CD4-positive, alpha-beta T cell treated with Interleukin-17A for 1 hour (primary cell): ENCODE measurements at places on chromosomes 5 and 9.

- no peak for DNase-seq
Measured at GRCh38 chr5:139410993-139411828, 7.3 kb upstream of the SPATA24 start.

GRCh38 chr5:79702606-79703380, 13.2 kb downstream of the CMYA5 start:
- peak; percentile 24 for DNase-seq

DNA sequence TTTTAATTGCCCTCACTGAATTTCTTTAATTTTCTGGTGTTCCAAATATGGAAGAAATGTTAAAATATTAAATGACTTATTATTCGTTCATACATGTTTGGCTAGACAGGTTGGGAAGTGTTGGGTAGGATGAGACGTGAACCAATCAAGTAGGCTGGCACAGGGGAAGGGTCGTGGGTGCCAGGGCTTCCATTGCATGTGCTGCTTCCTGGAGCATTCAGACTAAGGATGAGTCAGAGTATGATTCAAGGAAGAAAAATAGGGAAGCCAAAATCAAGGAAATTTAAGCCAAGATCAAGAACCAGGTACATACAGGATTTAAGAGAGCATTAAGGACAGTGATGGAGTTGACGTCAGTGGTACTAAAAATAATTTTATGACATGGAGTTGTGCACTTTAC, 2068.0 kb downstream of the MAT2B start:
- DNase-seq: no peak

- DNase-seq: no peak
Measured at GRCh38 chr5:109690242-109690974, 681 bp downstream of the MAN2A1 start.

DNA sequence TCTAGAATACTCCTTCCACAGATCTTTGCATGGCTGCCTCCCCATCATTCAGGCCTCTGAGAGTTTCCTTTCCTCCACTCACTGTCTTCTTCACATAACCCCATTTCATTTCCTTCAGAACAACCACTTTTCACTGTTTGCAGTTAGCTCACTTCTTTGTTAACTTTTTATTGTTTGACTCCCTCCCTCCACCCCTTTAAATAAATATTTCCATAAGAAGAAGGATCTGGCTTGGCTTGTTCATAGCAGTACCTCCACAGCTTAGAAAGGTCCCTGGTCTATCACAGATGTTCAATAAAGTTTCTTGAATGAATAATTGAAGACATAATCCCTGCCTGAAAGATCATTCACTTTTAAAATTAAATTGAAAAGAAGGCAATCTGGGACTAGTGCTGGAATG, 661.6 kb downstream of the ACTL7B start:
- no peak for DNase-seq

DNA sequence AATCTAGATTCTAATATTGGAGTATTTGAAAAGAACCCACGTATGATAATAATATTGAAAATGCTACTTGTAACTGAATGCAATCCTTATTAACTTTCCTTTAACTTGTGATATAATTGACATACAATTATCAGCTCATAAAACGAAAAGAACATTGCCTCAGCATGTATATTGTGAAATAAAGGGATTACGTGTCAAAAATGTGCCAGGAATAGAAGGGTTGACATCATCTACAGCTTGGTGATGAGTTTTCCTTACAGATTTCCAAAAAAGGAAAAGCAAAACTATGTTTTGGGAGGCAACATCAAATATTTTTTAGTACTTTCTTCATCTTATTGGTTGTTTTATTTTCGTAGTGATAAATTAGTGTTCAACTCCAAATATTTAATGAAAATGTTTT, 266.0 kb upstream of the PTGER4 start:
- DNase-seq: no peak

DNA sequence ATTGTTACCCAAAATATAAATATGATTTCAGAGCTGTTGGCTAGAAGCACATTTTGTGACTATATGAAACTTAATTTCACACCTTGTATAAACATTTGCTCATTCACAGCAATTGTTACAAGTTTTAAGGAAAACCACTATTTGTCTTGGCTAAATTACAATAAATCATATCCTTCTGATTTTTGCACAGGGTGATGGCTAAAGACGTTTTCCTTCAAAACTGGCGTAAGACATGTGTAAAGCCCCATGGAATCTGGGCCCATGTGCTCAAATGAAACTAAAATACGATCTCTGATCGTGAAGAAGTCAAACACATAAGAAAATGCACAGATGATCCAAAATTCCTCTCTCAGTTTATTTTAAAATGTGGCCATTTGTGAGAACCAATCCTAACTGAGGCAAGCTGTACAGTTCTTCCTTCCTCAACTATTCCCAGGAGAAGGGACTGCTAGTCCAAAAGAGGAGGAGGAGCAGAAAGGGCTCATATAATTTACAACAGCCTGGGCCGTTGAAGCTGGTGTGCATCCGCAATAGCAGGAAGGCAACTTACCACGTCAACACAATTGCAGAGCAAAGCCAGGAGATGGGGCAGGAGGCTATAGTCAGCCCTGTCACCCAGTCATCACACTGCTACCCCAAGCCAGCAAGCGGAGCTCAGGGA, 98.4 kb downstream of the MED27 start:
- no peak for DNase-seq

DNA sequence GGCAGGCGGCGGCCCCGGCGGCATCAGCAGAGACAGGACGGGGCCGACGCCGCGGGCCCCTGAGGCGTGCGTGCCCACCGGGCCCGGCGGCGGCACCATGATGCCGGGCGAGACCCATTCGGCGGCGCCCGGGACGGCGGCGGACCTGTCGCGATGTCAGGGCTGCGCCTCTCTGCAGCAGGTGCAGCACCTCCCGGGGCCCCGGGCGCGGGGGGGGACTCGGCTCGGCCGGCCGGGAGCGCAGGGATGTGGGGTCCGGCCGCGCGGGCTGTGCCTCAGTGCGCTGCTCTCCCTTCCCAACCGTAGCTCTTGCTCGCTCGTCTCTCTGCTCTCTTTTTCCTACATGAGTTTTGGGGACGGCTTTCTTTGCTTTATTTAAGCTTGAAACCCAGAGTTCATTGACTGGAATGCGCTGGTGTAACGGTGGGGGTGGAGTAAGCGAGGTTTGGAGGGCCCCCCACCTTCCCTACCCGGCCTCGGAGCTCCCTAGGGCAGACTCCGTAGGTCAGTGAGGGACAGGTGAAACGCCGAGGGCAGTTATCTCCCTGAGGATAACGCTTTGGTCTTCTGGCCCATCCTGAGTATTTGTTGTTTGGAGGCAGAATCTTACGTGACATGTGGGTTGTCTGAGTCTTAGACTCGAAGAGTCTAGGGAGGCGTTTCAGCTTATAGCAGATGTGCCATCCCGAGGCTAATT, 490 bp downstream of the ICE1 start:
- DNase-seq: no peak

- DNase-seq: no peak
Measured at GRCh38 chr9:130027533-130028365, 15.2 kb downstream of the FNBP1 start.

- no peak for DNase-seq
Measured at GRCh38 chr9:137733429-137733828, 114.6 kb downstream of the EHMT1 start.

- DNase-seq: no peak
Measured at GRCh38 chr9:96478829-96479371, 28.9 kb downstream of the HABP4 start.

GRCh38 chr5:37121027-37121426, 128.1 kb downstream of the CPLANE1 start:
- no peak for DNase-seq

- DNase-seq: no peak
Measured at GRCh38 chr9:9173264-9173663, 1373.7 kb upstream of the DMAC1 start.

DNA sequence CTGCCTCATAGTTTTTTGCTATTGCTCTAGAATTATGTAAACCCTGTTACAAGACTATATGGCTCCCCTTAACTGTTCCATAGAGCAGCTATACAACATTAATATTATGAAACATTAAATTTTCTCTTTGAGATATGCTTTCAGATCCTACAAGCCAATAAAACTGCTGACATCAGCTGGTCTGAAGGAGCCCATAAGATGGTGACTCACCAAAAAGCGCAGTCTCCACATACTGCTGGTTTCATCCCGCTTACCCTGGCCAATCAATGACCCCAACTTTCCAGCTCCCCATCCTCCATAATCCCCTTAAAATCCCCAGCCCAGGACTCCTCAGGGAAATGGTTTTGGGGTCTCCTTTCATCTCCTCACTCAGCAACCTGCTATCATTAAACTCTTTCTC, 172.7 kb downstream of the NSG2 start:
- no peak for DNase-seq

- no peak for DNase-seq
Measured at GRCh38 chr5:179322071-179323025, 22.9 kb downstream of the ADAMTS2 start.

- DNase-seq: no peak
Measured at GRCh38 chr5:151646334-151646733, 40.4 kb downstream of the SPARC start.

DNA sequence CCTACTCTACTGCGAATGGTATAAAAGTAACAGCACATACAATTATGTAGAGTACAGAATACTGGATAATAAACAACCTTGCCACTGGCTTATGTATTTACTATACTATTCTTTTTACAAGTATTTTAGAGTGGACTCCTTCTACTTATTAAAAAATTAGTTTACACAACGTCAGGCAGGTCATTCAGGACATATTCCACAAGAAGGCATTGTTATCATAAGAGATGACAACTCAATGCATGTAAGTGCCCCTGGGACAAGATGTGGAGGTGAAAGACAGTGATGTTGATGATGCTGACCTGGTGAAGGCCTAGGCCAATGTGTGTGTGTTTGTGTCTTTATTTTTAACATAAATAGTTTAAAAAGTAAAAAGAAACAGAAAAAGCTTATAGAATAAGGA, 421.7 kb downstream of the CDH12 start:
- no peak for DNase-seq

DNA sequence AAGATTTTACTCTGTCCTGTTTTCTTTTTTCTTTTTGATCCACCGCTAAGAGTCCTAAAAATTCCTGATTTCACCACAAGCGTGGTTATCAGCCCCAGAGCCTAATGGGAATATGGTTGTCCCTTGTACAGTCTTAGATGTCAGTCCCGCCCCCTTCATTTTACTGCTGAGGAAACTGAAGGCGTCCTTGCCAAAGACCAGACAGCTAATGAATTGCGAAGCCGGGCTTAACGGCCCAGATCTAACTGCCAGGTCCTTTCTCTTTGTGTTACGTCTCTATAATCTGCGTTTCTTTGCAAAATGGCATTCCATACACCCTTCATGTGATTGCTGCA, 497 bp downstream of the NSA2 start:
- DNase-seq: peak; percentile 17

GRCh38 chr9:111630964-111631213, 245 bp upstream of the DNAJC25 start:
- no peak for DNase-seq

GRCh38 chr9:126149661-126150060, 177.0 kb upstream of the MVB12B start:
- DNase-seq: no peak

GRCh38 chr5:90833753-90834152, 275.2 kb downstream of the ADGRV1 start:
- no peak for DNase-seq

- no peak for DNase-seq
Measured at GRCh38 chr5:167561796-167562195, 729.6 kb upstream of the WWC1 start.

DNA sequence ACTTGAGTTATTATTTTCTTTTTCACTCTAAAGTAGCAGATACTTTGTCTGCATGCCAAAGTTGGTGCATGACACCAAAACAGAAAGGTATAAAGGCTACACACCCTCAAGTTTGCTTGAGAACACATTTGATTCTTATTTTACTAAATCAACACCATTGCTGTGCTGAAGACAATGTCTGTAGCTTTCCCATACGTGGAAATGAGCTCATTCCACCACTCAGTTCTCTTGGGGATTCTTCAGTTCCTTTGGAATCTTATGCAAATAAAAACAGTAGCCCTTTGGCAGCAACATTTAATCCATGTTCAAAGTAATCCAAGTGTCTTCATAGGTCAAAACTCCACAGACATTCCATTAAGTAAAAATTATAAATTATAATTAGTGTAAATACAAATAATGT, 264.9 kb downstream of the TLE1 start:
- DNase-seq: no peak

GRCh38 chr5:74673011-74673790, 11.8 kb upstream of the HEXB start:
- peak; percentile 39 for DNase-seq

GRCh38 chr5:65546141-65546540, 16.8 kb downstream of the CENPK start:
- no peak for DNase-seq

DNA sequence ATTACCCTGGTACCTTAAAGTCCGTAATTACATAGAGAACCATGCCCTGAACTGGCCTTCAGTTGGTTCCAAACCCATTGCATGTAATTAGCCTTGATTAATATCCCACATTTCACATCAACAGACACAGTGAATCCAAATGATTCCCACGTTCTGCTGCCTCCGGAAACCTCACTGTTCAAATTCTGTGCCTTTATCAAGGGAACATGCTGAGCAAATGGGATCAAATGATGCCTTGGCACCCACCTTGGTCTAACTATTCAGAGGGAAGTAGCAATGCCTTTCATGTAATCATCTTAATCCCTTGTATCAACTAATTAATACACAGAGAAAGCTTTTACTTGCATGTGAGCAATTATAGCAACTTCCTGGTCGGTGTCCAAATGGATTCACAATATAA, 100.6 kb downstream of the EFNA5 start:
- DNase-seq: no peak

GRCh38 chr5:57780306-57780960, 297.8 kb upstream of the ACTBL2 start:
- DNase-seq: no peak
